Pancreas (tissue), 10 donors: ENCODE measurements at places on chromosomes 3 and 15.

GRCh38 chr3:71657831-71658530 is 67.2 kb downstream of the EIF4E3 start:
- DNase-seq = peak; percentile 94

GRCh38 chr15:58432401-58432800 is 610 bp downstream of the LIPC start:
- DNase-seq = no peak

- DNase-seq = no peak
These were observed 216.1 kb upstream of the ROPN1 start for GRCh38 chr3:124207873-124208485.

- DNase-seq = no peak
These were observed 47.9 kb downstream of the CORO2B start for GRCh38 chr15:68626739-68627138.

- no peak for DNase-seq
These were observed 8.6 kb upstream of the SST start for GRCh38 chr3:187678726-187679268.

DNA sequence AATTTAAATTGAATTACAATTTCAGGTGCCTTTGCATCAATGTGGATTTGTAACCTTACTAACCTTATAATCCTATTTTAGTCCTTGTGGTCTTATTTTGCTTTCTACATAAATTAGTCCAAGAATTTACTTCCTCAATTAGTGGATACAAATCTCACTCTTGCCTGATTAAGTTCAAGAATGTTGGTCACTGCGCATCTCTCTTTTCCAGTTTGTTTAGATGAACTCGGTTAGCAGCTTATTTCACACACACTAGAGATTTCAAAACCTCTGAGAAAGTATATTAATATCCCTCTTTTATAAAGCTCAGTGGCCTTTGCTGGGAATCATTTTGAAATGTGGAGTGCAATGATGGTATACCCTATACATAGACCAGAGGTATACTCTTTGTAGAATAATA is 243.4 kb downstream of the DTWD1 start:
- DNase-seq = no peak
